ENCODE measurements at places on chromosomes 1 and 21.

DNA sequence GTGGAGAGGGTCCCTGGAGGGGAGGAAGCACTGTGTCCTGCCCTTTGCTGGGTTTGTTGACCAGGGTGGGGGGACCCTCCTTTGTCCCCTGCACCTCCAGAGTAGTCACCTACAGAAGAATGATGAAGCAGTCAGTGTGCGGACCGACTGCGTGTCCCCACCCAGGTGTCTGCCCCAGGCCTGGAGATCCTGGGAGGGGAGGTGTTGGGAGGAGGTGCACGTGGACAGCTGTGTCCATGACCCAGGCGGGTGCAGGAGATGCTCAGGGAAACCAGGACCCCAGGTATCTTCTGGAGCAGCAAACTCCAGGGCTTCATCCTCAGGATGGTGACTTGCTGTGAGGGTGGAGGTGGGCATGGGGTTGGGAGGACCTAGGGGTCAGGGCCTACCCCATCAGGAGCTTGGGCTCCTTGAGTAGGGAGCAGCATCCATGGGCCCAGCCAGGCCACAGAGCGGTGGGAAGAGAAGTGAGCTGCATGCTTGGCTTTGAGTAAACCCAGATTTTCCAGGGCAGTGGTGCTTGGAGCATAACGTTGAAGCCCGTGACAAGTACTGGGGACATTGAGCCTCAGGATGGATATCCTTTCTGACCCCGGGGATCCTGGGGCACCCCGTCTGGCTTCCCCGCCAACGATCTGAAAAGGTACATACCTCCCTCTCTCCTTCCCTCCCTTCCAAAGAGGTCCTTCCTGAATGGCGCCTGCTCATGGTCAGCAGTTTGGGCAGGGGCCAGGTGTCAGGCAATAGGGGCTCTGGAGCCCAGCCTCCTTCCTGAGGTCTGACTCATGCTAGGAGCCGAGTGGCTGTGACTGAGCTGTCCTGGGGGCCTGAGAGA lies 13.7 kb downstream of the ACTRT2 start:
- H3K36me3 ChIP-seq = no peaks in the 10 kb centered on the region
- DNase-seq = no peak
- peak overlapping the region; percentile 17 for H3K27ac ChIP-seq
- H3K4me1 ChIP-seq = peaks cover 9% of the 10 kb centered on the region

GRCh38 chr1:184545601-184546000 lies 158.8 kb downstream of the C1orf21 start:
- H3K27ac ChIP-seq = no peak overlapping the region
- H3K4me3 ChIP-seq = no peak overlapping the region
- H3K4me1 ChIP-seq = no peaks in the 10 kb centered on the region

DNA sequence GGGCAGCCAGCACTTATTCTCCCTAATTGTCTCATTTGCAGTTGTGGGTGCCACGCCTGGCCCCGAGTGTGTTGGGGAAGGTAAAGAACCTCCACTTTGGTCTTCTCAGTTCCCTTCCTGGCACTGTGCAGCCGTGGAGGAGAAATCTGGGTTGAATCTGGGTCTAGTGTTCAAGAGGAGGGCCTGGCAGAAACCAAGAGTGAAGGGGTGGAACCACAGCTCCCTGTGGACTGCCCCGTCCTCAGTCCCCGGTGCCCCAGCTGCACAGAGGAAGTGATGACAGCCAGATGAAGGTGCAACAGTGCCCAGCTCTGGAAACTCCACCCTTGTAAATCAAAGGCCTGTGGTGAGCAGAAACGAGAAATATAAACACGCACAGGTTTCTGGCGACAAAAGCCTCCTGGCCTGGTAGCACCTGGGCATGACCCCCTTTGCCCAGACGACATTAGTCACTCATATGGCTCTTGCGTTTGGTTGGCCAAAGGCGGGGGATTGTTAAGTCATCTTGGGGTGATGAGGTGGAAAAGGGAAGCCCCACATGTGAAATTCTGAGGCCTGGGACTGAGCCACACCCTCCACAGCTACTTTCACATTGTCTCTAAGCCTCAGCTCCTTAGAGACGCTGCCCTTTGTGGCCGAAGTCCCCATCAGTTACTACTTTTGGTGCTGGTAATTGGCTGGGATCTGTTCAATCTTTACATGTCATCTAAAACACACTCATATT lies 4.2 kb upstream of the ECE1 start:
- no peaks in the 10 kb centered on the region for H3K27me3 ChIP-seq
- no peaks in the 10 kb centered on the region for H3K36me3 ChIP-seq
- no peak overlapping the region for H3K27ac ChIP-seq
- no peak overlapping the region for H3K4me3 ChIP-seq

GRCh38 chr1:244347942-244348341 lies 103.8 kb downstream of the ADSS2 start:
- no peak overlapping the region for H3K4me3 ChIP-seq
- H3K27ac ChIP-seq = no peak overlapping the region
- DNase-seq = no peak

GRCh38 chr1:179881642-179882252 lies 338 bp upstream of the TOR1AIP1 start:
- peak; percentile 74 for DNase-seq
- H3K4me3 ChIP-seq = peak overlapping the region; percentile 96
- peak overlapping the region; percentile 99 for H3K27ac ChIP-seq
- peaks cover 51% of the 10 kb centered on the region for H3K4me1 ChIP-seq
- no peaks in the 10 kb centered on the region for H3K27me3 ChIP-seq

DNA sequence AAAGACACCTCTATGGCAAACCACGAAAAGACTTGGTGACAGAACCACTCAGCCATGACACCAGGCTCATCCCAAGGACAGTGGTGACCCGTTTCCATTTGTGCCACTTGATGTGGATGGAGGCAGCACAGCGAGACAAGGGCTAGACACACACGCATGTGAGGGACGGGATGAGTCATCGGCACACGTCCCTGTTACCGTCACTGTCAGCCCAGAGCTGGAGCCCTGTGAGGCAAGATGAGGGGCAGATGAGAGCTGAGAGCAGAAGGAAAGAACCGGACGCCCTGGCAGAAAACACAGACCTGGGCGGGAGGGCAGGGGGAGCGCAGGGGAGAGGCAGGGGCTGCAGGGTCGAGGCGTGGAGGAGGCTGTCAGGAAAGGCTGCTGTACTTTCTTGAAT lies 57.8 kb downstream of the SIK1 start:
- DNase-seq = no peak
- H3K36me3 ChIP-seq = no peaks in the 10 kb centered on the region
- H3K4me3 ChIP-seq = no peak overlapping the region
- H3K27me3 ChIP-seq = no peaks in the 10 kb centered on the region
- H3K27ac ChIP-seq = no peak overlapping the region
- no peaks in the 10 kb centered on the region for H3K4me1 ChIP-seq

- H3K27ac ChIP-seq = no peak overlapping the region
- H3K4me3 ChIP-seq = no peak overlapping the region
- no peaks in the 10 kb centered on the region for H3K27me3 ChIP-seq
- DNase-seq = no peak
These were observed 545.3 kb downstream of the PLA2G4A start for GRCh38 chr1:187374082-187374481.

- H3K27ac ChIP-seq = no peak overlapping the region
- no peaks in the 10 kb centered on the region for H3K36me3 ChIP-seq
- H3K27me3 ChIP-seq = no peaks in the 10 kb centered on the region
These were observed 3.5 kb downstream of the DNMT3L start for GRCh38 chr21:44258056-44258725.

Measured in thoracic aorta (tissue), 2 donors.